ENCODE measurements at places on chromosomes 3 and 15.

GRCh38 chr3:116191409-116191808 lies 253.9 kb downstream of the LSAMP start:
- DNase-seq, result no peak

GRCh38 chr3:83649692-83650091 lies 1309.1 kb upstream of the CADM2 start:
- DNase-seq, result no peak

- DNase-seq, result peak; percentile 71
Observed at GRCh38 chr3:193872265-193872753, 263.6 kb upstream of the HES1 start.

GRCh38 chr3:109355625-109356441 lies 18.5 kb upstream of the DPPA4 start:
- DNase-seq, result no peak

GRCh38 chr3:169071003-169071402 lies 592.5 kb downstream of the MECOM start:
- no peak for DNase-seq

- no peak for DNase-seq
Observed at GRCh38 chr3:56022619-56023018, 445.6 kb downstream of the ERC2 start.

- no peak for DNase-seq
Observed at GRCh38 chr3:105137911-105138310, 228.8 kb upstream of the ALCAM start.
